Activated CD4-positive, alpha-beta memory T cell treated with anti-CD3 and anti-CD28 coated beads, Interleukin-2, amount 10 ng/mL, durations not matched to agents 7 days and 5 days (primary cell): ENCODE measurements at places on chromosomes 7 and 10. TPM values are rescaled to one million over a fixed set of nuclear protein-coding genes. Genes with fewer than 3 reads are reported as not detected.

DNA sequence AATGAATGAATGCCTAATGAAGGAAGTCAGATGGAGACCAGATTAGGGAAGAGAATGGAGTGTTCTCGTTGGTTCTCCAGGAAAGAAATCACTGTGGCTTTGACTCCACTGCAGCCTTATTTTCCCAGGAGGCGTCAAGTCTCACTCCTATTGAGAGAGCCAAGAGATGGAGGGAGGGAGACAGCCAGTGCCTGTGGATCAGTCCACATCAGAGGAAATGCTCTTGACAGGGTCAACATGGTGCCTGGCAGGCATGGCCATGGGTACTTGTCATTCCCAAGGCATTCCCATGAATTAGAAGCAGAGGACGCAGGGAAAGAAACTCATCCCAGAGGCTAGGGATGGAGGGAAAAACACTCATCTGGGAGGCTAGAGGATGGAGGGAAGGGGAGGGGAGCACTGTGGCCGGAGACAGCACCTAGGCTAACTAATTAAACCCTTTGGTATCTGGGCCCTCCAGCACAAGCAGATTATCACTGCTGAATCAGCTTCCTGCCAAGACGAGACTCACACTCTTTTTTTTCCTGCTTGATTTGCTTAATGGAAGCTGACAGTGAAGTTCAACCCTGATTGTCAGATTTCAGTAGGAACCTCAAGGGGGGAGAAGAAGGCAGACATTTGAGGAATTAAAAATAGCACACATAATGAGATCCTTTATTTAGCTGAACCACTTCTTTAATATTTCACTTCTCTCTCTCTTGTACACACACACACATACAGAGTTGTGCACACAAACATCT, 1233.2 kb upstream of the AUTS2 start:
- H3K27ac ChIP-seq = no peak overlapping the region
- no peak for DNase-seq
- no peak overlapping the region for H3K4me3 ChIP-seq
- H3K4me1 ChIP-seq = no peaks in the 10 kb centered on the region
- H3K36me3 ChIP-seq = no peaks in the 10 kb centered on the region

DNA sequence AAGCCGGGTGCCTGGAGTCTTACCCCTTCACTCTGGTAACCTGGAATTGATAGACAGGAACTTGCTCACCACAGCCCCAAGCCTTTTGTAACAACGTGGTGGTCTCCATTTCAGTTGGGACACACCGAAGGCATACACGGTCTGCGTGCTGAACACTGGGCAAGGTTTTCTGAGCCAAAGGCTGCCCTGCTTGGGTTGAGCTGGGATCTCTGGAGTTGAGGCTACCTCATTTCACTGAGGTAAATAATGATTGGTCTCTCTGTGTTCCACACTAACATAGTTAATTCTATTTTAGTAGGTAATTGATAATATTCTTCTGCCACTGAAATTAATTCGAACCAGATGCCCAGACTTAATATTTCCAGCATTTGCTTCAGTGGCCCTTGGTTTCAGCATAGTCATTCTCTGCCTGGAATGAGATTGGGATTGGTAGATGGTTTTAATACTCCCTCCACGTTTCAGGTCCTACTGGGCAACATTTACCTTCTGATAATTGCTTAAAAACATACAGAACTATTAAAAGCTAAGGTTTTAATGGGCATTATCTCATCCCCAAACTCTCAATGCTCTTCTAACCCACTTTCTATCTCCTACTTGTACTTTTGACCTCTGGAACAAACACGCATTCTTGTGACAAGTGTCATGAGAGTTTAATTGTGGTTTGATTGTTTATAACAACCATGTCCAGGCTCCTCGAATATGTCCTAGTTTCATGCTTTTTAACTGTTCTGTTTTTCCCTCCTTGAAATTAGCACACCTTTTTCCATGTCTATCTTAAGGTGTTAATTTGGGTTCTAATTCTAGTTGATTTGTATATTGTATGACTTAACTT, 202.3 kb upstream of the KLF6 start:
- peaks cover 13% of the 10 kb centered on the region for H3K36me3 ChIP-seq
- peaks cover 5% of the 10 kb centered on the region for H3K4me1 ChIP-seq
- DNase-seq = no peak
- no peak overlapping the region for H3K27ac ChIP-seq
- H3K27me3 ChIP-seq = peaks cover 3% of the 10 kb centered on the region
- no peak overlapping the region for H3K4me3 ChIP-seq

DNA sequence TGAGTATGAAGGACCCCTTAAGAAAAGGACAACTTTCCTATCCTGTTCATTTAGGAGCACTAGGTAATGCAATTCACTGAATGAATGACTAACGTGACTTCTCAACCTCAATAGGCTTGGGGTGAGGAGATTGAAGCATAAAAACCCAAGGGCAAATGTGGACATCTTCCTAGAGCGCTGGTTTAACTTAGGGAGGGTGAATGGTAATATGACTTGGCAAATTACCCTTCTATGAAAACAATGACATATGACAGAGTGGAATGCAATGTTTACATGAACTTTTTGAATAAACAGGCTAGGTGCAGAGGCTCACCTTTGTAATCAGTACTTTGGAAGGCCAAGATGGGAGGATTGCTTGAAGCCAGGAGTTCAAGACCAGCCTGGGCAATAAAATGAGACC, 83.9 kb upstream of the ANK3 start:
- DNase-seq = no peak
- H3K27me3 ChIP-seq = no peaks in the 10 kb centered on the region
- H3K36me3 ChIP-seq = peaks cover 2% of the 10 kb centered on the region
- no peak overlapping the region for H3K4me3 ChIP-seq
- H3K27ac ChIP-seq = no peak overlapping the region
- H3K4me1 ChIP-seq = no peaks in the 10 kb centered on the region

- no peak for DNase-seq
- H3K4me1 ChIP-seq = no peaks in the 10 kb centered on the region
- H3K27me3 ChIP-seq = peaks cover 1% of the 10 kb centered on the region
These were observed 45.0 kb downstream of the TNS3 start for GRCh38 chr7:47536661-47537611.

DNA sequence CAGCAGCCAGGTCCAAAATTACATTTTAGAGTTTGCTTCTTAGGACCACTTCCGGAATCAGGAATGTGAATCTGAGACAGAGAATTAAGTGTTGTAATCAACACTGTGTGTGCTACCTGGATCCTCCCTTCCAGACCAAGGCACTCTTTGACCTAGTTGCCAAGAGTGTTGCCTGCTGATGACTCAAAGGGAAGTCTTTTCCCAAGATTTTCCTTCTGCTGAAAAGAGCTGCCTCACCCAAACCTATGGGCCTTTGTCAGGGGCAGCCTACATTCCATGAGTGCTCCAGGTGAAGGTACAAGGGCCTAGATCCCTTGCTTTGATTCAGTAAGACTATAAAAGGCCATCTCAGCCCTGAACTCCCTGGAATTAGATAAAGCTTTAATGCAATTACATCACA, 712.5 kb upstream of the ANKRD30A start:
- no peaks in the 10 kb centered on the region for H3K4me1 ChIP-seq
- no peaks in the 10 kb centered on the region for H3K27me3 ChIP-seq
- no peaks in the 10 kb centered on the region for H3K36me3 ChIP-seq
- H3K27ac ChIP-seq = no peak overlapping the region
- H3K4me3 ChIP-seq = no peak overlapping the region
- no peak for DNase-seq

GRCh38 chr10:123563994-123564393, 102.2 kb upstream of the GPR26 start:
- no peak overlapping the region for H3K27ac ChIP-seq
- H3K4me1 ChIP-seq = no peaks in the 10 kb centered on the region
- H3K4me3 ChIP-seq = no peak overlapping the region

DNA sequence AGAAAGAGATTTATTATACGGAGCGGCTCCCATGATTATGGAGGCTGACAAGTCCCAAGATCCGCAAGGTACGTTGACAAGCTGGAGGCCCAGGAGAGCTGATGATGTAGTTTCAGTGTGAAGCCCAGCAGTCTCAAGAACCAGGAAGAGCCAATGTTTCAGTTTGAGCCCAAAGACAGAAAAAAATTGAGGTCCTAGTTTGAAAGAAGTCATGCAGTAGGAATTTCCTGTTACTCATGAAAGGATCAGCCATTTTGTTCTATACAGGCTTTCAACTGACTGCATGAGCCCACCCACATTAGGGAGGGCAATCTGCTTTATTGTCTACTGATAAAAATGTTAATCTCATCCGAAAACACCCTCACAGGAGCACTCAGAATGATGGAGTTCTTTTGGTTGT, 51.5 kb downstream of the CCDC71L start:
- no peaks in the 10 kb centered on the region for H3K27me3 ChIP-seq
- H3K4me3 ChIP-seq = no peak overlapping the region
- H3K4me1 ChIP-seq = peaks cover 8% of the 10 kb centered on the region
- H3K36me3 ChIP-seq = no peaks in the 10 kb centered on the region
- H3K27ac ChIP-seq = no peak overlapping the region

- peaks cover 10% of the 10 kb centered on the region for H3K4me1 ChIP-seq
- H3K4me3 ChIP-seq = no peak overlapping the region
- DNase-seq = no peak
- no peak overlapping the region for H3K27ac ChIP-seq
- H3K27me3 ChIP-seq = peaks cover 23% of the 10 kb centered on the region
These were observed 40.4 kb downstream of the ASAH2 start for GRCh38 chr10:50210876-50211275.

- DNase-seq = no peak
- H3K4me3 ChIP-seq = no peak overlapping the region
- no peak overlapping the region for H3K27ac ChIP-seq
- peaks cover 7% of the 10 kb centered on the region for H3K4me1 ChIP-seq
These were observed 276.8 kb upstream of the PFKP start for GRCh38 chr10:2790396-2791188.

LEP gene
- not detected for total RNA-seq

TMEM270 gene
- total RNA-seq = not detected

SORCS3 gene
- total RNA-seq = not detected

CHAT gene
- total RNA-seq = not detected
